ENCODE measurements at places on chromosomes 3 and 15.
A peak's percentile ranks its signal among the peaks of the same experiment; 100 is the strongest.

GRCh38 chr15:74716651-74717050 is 8.7 kb downstream of the CYP1A1 start:
- no peak for DNase-seq

GRCh38 chr15:92006186-92007028 is 152.9 kb downstream of the SLCO3A1 start:
- no peak for DNase-seq

- no peak for DNase-seq
Observed at GRCh38 chr3:29627136-29628117, 346.6 kb downstream of the RBMS3 start.

DNA sequence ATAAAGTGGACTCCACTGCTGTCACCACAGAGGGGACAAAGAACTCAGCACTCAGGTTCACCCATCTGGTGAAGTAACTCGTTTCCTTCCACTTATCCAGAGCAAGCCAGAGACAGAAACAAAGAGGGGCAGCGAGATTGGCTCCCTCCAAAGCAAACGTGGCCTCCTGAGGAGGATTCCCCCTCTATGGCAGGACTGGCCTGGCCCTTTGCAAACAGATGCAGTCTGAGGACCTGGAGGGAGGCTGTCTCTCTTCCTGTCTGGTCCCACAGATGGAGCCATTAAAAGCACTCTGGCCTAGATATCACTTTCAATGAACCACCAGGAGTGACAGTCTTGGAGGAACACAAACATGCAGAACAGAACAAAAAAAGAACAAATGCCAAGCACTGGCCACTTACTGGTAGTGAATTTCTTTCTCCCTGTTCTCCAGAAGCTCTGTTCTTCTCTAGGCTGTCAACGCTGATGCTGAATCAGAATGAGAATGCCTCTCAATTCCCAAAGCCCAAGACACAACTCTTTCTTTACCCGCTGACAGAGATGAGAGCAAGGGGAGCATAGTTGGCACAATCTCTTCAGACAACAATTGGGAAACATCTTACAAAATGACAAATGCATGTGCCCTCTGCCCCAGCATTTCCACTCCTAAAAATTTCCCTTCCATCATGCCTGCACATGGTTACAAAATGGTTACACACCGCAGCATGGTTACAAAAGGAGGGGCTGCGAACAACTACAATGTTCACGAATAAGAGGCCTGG is 14.3 kb downstream of the KLHL25 start:
- no peak for DNase-seq

DNA sequence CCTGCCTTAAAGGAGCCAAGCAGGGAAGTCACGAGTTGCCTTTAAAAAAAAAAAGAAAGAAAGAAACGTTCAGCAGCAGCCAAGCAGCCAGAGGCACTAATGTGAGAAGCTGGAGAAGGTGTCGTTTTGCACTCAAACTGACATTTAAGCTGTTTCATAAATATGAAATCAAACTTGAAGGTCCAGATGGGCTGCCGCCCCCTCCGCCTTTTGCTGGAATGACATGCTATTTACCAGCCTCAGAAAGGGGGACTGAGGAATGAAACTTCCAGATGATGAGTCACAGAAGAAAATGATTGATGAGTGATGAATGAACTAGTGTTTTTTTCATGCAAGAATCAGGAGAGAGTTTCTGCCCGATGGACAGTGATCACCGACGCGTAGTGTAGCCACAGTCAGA is 396.8 kb downstream of the IGSF11 start:
- DNase-seq, result no peak

- no peak for DNase-seq
Observed at GRCh38 chr3:158617982-158618875, 26.1 kb upstream of the GFM1 start.

- no peak for DNase-seq
Observed at GRCh38 chr15:24944954-24945353, 9.8 kb upstream of the SNRPN start.

DNA sequence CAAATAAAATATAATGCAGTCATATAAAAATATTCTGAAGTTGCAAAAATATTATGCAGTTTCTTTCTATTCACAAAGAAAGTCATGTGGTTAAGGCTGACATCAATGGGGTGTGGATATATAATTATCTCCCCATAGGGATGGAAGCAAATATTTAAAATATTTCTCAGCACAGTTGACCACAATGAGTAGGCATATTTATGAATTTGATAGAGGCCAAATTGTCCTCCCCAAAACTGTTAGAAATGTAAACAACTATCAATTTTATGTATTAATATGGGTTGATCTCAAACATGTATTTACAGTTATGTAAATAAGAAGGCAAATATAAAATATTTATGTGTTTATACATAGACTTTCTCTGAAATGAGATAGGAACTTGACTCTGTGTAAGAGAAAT is 246.0 kb upstream of the CBLB start:
- DNase-seq, result no peak

DNA sequence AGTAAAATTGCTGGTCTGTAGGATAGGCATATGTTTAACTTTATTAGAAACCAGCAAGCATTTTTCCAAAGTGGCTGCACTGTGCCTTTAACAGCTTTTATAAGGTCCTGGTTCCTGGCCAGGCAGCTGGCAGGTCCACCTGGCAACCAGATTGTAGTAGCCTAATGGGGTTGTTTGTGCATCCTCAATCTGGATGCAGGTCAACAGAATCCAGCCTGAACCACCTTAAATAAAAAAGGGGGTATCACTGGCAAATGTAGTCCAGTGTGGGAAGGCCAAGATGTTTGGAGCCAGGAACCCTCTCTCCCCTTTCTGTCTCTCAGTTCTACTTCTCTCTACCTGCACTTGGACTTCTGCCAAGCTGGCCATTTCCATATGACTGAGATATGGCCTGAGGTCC is 200.3 kb downstream of the ZNF621 start:
- DNase-seq, result no peak

GRCh38 chr3:133890037-133890436 is 5.6 kb downstream of the RAB6B start:
- no peak for DNase-seq

DNA sequence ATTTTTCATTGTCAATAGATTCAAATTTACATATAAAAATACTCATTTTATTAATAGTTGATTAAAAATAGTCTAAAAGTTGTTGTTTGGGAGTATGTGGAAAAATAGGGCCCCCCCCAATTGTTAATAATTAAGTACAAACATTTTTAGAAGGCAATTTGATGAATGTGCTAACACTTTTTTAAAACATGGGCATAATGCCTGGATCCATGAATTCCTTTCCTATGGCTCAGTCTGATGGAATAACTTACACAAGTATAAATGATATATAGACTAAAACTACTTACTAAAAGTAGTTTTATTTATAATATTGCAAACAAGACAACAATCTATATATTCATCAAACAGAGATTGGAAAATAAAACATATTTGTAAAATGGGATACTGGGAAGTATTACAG is 247.2 kb upstream of the LRRN1 start:
- DNase-seq, result no peak

- DNase-seq, result no peak
Observed at GRCh38 chr3:110815008-110815583, 256.5 kb upstream of the NECTIN3 start.

DNA sequence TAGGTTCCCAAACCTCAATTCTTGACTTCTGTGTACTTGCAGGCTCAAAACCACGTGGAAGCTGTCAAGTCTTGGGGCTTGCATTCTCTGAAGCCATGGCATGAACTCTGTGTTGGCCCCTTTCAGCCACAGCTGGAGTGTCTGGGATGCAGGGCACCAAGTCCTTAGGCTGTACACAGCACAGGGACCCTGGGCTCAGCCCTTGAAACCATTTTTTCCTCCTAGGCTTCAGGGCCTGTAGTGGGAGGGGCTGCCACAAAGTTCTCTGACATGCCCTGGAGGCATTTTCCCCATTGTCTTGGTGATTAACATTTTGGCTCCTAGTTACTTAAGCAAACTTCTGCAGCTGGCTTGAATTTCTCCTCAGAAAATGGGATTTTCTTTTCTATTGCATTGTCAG is 135.4 kb downstream of the ATG7 start:
- no peak for DNase-seq

GRCh38 chr15:48544778-48545177 is 100.7 kb downstream of the FBN1 start:
- no peak for DNase-seq

- peak; percentile 53 for DNase-seq
Observed at GRCh38 chr3:71444028-71444860, 139.3 kb downstream of the FOXP1 start.

DNA sequence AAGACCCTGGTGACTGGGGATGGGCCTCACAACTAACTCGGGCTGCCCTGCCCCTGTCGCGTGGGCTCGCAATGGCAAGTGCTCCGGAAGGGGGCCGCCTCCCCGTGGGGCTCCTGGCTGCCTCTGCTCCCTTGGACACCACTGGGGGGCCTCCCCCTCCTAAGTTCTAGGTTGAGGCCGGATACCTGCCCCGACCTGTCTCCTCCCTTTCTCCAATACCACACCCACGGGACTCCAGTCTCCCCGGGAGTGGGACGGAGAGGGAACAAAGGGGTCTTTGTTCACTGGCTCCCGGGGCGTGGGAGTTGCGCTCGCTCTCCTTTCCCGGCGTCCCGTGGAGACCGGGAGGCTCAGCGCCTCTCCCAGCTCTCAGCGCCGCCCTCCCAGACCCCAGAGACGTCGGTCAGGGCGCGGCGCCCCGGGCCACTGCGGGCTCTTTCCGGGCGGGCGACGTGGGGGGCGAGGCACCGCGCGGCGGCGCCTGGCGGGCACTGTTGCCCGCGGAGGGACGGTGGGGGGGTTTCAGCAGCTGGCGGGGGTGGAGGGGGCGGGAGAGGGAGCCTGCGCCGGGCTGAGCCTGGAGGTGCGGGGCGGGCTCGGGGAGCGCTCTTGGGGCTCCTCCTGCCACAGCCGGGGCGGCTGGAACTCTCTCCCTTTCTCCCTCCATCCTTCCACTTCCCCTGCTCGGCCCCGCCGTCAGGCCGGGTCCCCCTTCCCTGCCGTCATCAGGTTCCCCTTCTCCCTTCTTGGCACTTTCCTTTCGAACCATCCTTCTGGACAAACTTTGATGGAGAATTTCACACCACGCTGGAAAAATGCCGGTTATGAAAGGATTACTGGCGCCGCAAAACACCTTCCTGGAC is at the start of gene KCNH8:
Gene KCNH8, plus strand, starts transcription at position 606 of the 863 bp plus-strand sequence. Its CDS starts 210 bp downstream, at position 816.
- DNase-seq, result no peak

- DNase-seq, result no peak
Observed at GRCh38 chr3:137737208-137737607, 26.9 kb upstream of the SOX14 start.

DNA sequence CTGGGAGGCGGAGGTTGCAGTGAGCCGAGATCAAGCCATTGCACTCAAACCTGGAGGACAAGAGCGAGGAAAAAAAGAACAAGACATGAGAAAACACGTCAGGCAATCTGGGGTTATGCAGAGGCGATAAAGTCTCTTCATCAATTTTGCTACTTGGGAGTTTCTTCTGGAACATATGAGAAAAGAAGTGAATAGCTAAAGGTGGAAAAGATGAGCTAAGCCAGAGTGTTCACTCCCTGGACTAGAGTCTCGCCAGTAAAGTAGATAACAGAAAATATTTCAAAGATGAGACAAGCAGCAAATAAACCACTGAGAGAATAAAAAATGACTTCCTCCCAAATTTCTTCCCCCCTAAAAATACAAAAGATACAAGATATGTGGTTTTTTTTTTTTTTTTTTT is 188.4 kb upstream of the HES1 start:
- no peak for DNase-seq

DNA sequence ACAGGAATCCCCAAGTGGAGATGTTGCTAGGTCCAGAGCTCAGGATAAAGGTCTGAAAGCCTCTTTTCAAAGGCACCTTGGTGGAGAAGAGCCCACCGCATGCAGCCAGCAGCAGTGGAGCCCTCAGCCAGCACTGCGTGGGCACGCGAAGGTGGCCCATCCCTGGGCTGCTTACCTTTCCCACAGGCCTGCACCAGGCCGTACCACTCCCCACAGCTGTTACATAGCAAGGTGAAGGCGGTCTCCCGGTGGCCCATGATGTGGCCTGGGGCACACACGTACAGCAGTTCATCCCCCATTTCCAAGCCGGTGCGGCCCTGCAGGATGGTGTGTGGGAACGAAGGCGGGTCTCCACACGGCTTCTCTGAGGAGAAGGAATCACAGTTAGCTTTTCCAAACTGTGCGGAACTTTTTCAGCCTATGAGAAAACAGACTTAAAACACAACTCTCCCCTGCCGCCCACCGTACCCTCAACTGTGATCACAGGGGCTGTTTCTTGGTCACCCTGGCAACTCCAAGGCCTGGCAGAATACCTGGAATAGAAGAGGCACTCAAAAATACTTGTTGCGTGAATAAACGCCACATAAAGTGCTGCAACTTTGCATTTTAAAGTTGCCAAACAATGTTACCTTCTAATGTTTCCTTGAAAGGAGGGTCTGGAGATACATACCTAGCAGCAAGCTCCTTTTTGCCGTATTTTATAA is 43.7 kb downstream of the SUSD5 start:
- DNase-seq, result no peak

GRCh38 chr3:188165596-188165995 is 11.6 kb downstream of the LPP start:
- no peak for DNase-seq

GRCh38 chr3:8992199-8992598 is 28.9 kb upstream of the RAD18 start:
- no peak for DNase-seq

DNA sequence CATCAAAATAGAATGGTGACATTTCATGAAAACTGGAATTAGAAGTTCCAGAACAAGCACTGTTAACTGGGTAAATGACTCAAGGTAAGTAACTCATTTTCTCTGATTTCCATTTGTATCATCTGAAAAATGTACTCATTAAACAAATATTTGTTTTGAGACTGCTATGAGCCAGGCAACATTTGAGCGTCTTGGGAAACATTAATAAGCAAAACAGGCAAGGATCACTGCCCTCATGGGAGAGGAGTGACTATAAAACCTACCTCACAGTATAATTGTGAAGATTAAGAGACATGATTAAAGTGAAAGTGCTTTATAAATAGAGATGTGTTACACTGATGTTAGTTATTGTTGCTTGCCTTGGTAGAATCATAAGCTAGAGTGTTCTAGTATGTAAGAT is 711.8 kb upstream of the UBE2E2 start:
- no peak for DNase-seq

DNA sequence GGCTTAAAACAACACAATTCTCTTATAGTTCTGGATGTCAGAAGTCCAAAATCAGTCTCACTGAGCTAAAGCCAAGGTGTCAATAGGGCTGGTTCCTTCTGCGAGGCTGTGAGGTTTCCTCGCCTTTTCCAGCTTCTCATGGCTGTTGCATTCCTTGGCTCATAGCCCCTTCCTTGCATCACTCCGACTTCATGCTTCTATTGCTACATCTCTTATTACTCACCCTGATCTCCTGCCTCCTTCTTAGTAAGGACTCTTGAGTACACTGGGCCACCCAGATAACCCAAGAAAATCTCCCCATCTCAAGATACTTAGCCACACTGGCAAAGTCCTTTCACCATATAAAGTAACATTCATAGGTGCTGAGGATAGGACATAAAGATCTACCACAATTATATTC is 193.9 kb downstream of the ADAMTS17 start:
- DNase-seq, result no peak

- no peak for DNase-seq
Observed at GRCh38 chr3:13845806-13846205, 34.1 kb downstream of the WNT7A start.

- DNase-seq, result no peak
Observed at GRCh38 chr3:116200956-116201690, 244.2 kb downstream of the LSAMP start.

- no peak for DNase-seq
Observed at GRCh38 chr3:123546133-123546755, 38.6 kb downstream of the HACD2 start.

- no peak for DNase-seq
Observed at GRCh38 chr3:12946251-12946648, 104.9 kb upstream of the RPL32 start.

- DNase-seq, result no peak
Observed at GRCh38 chr15:89828281-89829145, 13.9 kb upstream of the ANPEP start.

Data from stimulated activated CD8-positive, alpha-beta memory T cell treated with anti-CD3 and anti-CD28 coated beads, Interleukin-7, amount 100 ng/mL, for 4 hours (primary cell).